ENCODE measurements at places on chromosomes 13 and 19. TPM values are rescaled to one million over a fixed set of nuclear protein-coding genes. Genes with fewer than 3 reads are reported as not detected.

Gene ATP1A3
- 0.09 TPM for total RNA-seq

Gene PSG4
- total RNA-seq: not detected

Gene CLDN10
- total RNA-seq: 4.4 TPM

Gene OSCAR
- 4.4 TPM for total RNA-seq

Gene FAM187B
- total RNA-seq: 0.28 TPM

Gene ZNF569
- 3.3 TPM for total RNA-seq

Gene PTBP1
- total RNA-seq: 321 TPM

GRCh38 chr19:46533078-46533620 is 37.5 kb upstream of the PNMA8B start:
- no peaks in the 10 kb centered on the region for H3K36me3 ChIP-seq
- DNase-seq: peak; percentile 16
- no peak overlapping the region for H3K4me3 ChIP-seq
- H3K4me1 ChIP-seq: no peaks in the 10 kb centered on the region
- no peaks in the 10 kb centered on the region for H3K27me3 ChIP-seq
- H3K27ac ChIP-seq: no peak overlapping the region

GRCh38 chr19:15280915-15281683 is 48.9 kb upstream of the EPHX3 start:
- H3K27me3 ChIP-seq: no peaks in the 10 kb centered on the region
- H3K4me1 ChIP-seq: peaks cover 67% of the 10 kb centered on the region
- H3K4me3 ChIP-seq: no peak overlapping the region

- no peak for DNase-seq
- H3K4me1 ChIP-seq: peaks cover 4% of the 10 kb centered on the region
- H3K27me3 ChIP-seq: no peaks in the 10 kb centered on the region
- H3K36me3 ChIP-seq: no peaks in the 10 kb centered on the region
- H3K4me3 ChIP-seq: no peak overlapping the region
These were observed 108.2 kb downstream of the SIPA1L3 start for GRCh38 chr19:38015216-38015615.

GRCh38 chr13:102597029-102597961 is 509 bp downstream of the TPP2 start:
- H3K4me3 ChIP-seq: peak overlapping the region; percentile 96
- peak overlapping the region; percentile 97 for H3K27ac ChIP-seq
- no peaks in the 10 kb centered on the region for H3K36me3 ChIP-seq
- peaks cover 30% of the 10 kb centered on the region for H3K4me1 ChIP-seq
- DNase-seq: peak; percentile 43

- H3K4me3 ChIP-seq: no peak overlapping the region
- peak; percentile 82 for DNase-seq
- no peaks in the 10 kb centered on the region for H3K27me3 ChIP-seq
- H3K27ac ChIP-seq: peak overlapping the region; percentile 42
These were observed 6.8 kb downstream of the ELL start for GRCh38 chr19:18514800-18515682.

- H3K36me3 ChIP-seq: no peaks in the 10 kb centered on the region
- no peaks in the 10 kb centered on the region for H3K27me3 ChIP-seq
These were observed 79.5 kb downstream of the RUBCNL start for GRCh38 chr13:46307554-46307953.

DNA sequence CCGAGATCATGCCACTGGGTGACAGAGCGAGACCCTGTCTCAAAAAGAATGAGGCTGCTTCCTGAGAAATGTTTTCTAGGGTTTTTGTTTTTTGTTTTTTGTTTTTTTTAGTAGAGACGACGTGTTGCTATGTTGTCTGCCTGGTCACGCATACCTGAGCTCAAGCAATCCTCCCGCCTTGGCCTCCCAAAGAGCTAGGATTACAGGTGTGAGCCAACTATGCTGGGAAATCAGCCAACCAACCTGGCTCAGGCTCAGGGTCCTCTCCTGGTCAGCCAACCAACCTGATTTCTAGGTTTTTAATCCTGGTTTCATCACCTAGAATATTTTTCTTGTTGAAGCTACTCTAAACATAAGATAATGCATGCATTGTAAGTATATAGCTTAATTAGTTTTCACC is 7.8 kb downstream of the DHX34 start:
- no peaks in the 10 kb centered on the region for H3K27me3 ChIP-seq
- peaks cover 3% of the 10 kb centered on the region for H3K4me1 ChIP-seq
- no peak overlapping the region for H3K4me3 ChIP-seq
- no peak for DNase-seq
- H3K36me3 ChIP-seq: peaks cover 30% of the 10 kb centered on the region

- H3K4me1 ChIP-seq: no peaks in the 10 kb centered on the region
- H3K36me3 ChIP-seq: no peaks in the 10 kb centered on the region
These were observed 129.1 kb upstream of the HTR2A start for GRCh38 chr13:47025791-47026447.

GRCh38 chr19:19597809-19598306 is 20.6 kb downstream of the PBX4 start:
- H3K36me3 ChIP-seq: peaks cover 1% of the 10 kb centered on the region
- H3K4me3 ChIP-seq: no peak overlapping the region
- H3K27me3 ChIP-seq: no peaks in the 10 kb centered on the region
- H3K27ac ChIP-seq: no peak overlapping the region
- DNase-seq: no peak

DNA sequence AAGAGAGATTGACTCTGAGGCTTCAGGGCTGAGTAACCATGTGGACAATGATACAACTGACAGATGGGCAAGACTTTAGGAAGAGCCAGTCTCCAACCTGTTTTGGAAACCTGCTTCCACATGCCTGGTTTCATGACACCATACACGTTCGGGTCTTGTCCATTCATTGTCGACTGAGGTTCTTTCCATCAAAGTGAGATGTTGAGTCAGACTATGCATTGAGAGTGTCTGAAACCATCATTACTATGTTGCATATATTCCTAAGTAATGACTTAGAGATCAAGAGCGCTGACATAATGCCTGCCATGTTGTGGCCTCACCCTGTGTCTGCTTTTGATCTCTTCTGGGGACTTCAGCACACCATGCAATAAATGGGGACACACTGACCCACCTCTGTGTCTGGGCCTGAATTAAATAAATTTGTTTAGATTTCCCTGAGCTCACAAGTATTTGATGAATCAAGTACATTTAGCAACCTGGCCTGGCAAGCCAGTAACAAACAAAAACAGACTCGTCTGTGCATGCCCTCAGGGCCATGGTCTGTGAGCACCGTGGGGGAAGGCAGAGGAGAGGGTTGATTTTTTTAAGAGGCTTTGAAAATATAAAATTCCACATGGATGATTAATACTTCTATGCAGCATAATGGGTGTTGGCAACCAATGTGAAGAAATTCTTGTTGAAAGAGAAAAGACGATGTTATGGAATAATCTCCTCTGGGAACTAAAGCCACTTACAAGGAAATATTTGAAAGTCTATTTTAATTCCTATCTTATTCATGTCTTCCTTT is 49.9 kb upstream of the UBAC2 start:
- no peaks in the 10 kb centered on the region for H3K4me1 ChIP-seq
- H3K27me3 ChIP-seq: no peaks in the 10 kb centered on the region
- H3K4me3 ChIP-seq: no peak overlapping the region
- no peaks in the 10 kb centered on the region for H3K36me3 ChIP-seq
- no peak overlapping the region for H3K27ac ChIP-seq

DNA sequence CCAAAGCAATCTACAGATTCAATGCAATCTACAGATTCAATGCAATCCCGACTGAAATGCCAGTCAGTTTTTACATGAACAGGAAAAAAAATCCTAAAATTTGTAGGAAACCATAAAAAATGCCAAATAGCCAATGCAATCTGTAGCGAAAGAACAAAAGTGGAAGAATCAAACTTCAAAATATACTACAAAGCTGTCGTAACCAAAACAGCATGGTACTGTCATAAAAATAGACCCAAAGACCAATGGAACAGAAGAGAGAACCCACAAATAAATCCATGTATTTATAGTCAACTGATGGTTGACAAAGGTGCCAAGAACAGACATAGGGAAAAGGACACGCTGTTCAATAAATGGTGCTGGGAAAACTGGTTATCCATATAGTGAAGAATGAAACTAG is 17.7 kb downstream of the ZNF829 start:
- no peaks in the 10 kb centered on the region for H3K4me1 ChIP-seq
- peaks cover 8% of the 10 kb centered on the region for H3K36me3 ChIP-seq

GRCh38 chr19:19372656-19373416 is 32.6 kb upstream of the GATAD2A start:
- peak overlapping the region; percentile 45 for H3K27ac ChIP-seq
- H3K36me3 ChIP-seq: no peaks in the 10 kb centered on the region
- no peaks in the 10 kb centered on the region for H3K27me3 ChIP-seq
- H3K4me3 ChIP-seq: no peak overlapping the region

DNA sequence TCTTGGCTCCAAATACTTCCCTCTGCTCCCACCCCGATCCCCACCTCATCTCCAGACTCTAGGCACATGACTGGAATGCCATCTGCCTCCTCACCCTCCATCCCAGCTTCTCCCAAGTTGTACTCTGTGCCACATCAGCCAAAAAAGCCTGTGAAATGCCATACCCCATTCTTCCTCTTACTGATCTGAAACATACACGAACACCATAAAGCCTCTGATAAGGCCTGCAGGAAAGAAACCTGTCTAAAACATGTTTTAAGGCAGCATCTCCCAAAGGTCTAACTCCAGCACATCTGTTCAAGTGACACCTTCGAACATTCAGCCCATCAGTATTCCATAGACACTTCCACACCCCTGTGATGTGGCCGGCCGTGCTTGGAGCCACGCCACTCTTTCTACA is 5.6 kb downstream of the GRIK5 start:
- no peaks in the 10 kb centered on the region for H3K4me1 ChIP-seq
- H3K4me3 ChIP-seq: no peak overlapping the region
- no peak overlapping the region for H3K27ac ChIP-seq
- no peak for DNase-seq
- H3K27me3 ChIP-seq: no peaks in the 10 kb centered on the region
- H3K36me3 ChIP-seq: no peaks in the 10 kb centered on the region

GRCh38 chr19:2806736-2807378 is 12.8 kb upstream of the ZNF554 start:
- no peak overlapping the region for H3K27ac ChIP-seq
- H3K4me3 ChIP-seq: no peak overlapping the region
- peaks cover 6% of the 10 kb centered on the region for H3K36me3 ChIP-seq
- H3K27me3 ChIP-seq: no peaks in the 10 kb centered on the region

GRCh38 chr13:24276306-24276705 is 33.1 kb upstream of the C1QTNF9 start:
- no peak overlapping the region for H3K27ac ChIP-seq
- peaks cover 7% of the 10 kb centered on the region for H3K36me3 ChIP-seq
- H3K27me3 ChIP-seq: no peaks in the 10 kb centered on the region
- H3K4me3 ChIP-seq: no peak overlapping the region

GRCh38 chr13:95437561-95437960 is 115.0 kb upstream of the CLDN10 start:
- H3K4me1 ChIP-seq: no peaks in the 10 kb centered on the region
- H3K36me3 ChIP-seq: no peaks in the 10 kb centered on the region
- no peaks in the 10 kb centered on the region for H3K27me3 ChIP-seq
- no peak overlapping the region for H3K27ac ChIP-seq

DNA sequence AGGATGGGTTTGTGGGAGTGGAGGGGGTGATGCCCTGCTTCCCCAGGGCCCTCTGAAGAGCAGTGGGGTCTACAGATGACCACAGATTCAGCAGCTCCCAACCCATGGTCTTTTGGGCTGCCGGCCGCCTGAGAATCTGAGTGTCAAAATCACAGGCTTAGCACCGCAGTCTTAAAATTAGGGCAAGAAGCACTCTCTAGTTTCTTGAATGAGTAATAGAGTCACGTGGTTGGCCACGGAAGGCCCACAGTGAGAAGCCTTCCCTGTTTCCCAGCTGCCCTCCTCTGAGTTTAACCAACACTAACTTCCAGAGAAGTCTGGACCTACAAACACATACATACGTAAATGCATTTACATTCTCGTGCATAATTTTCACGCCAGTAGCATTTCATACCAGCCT is 5.2 kb downstream of the PRMT1 start:
- H3K27ac ChIP-seq: no peak overlapping the region
- H3K36me3 ChIP-seq: peaks cover 30% of the 10 kb centered on the region
- H3K4me3 ChIP-seq: no peak overlapping the region
- DNase-seq: no peak
- peaks cover 27% of the 10 kb centered on the region for H3K4me1 ChIP-seq
- no peaks in the 10 kb centered on the region for H3K27me3 ChIP-seq

DNA sequence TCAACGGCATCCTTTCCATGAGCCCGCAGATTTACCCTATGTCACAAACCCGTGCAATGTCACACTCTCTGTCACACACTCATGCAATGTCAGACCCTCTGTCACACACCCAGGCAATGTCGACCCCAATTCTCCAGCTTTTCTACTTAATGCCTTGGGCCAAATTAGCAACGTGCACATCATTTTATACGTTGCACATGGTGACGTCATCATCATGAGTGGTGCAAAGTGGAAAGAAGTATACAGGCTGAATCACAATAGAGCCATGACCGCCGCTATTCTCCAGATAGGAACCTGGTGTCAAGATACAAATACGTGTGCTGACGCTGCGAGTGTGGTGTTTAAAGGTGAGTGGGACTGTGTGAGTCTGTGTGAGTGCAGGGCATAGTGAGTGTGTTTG is 21.7 kb upstream of the ZNF845 start:
- no peak overlapping the region for H3K4me3 ChIP-seq
- no peak overlapping the region for H3K27ac ChIP-seq
- H3K27me3 ChIP-seq: peaks cover 17% of the 10 kb centered on the region
- DNase-seq: no peak

Data from lung (tissue), 17 donors.